Thyroid gland (tissue), 4 donors: ENCODE measurements at places on chromosomes 1 and 21.

- DNase-seq, result no peak
These were observed 21.5 kb upstream of the SMYD2 start for GRCh38 chr1:214259353-214259977.

DNA sequence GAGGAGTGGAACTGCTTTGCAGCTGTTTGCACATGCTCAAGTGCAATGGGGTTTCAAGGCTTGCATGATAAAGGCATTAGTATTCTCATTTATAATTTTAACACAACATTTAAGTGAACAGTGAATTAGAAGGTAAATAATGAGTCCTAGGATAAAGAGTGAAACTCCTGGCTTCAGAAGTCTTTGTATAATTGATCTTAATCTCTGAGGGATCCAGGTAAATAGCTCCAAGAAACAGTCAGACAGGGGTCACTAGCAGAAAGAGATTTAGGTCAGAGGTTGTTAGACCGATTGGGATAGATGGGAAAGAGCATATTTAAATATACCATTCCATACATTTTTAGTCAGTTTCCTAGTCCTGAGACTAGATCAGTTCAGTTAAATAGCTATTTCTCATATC, 14.1 kb upstream of the THEM4 start:
- no peak for DNase-seq

DNA sequence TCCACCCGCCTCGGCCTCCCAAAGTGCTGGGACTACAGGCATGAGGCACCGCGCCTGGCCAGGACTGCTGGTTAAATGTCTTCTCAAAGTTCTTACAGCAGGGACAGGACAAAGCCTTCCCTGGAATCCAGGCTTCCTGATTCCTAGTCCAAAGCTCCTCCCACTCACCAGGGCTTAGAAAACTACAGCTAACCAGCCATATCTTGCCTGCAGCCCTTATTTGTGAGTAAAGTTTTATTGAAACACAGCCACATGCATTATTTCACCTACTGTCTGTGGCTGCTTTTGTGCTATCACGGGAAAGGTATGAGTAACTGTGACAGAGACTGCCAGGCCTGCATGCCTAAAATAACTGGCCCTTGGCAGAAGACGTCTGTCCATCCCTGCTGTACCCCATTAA, 24.4 kb downstream of the TMCO4 start:
- no peak for DNase-seq

GRCh38 chr1:121569428-121569827, 384.7 kb downstream of the SRGAP2C start:
- DNase-seq, result no peak

- DNase-seq, result peak; percentile 59
These were observed 161.1 kb upstream of the COL6A1 start for GRCh38 chr21:45820171-45821091.

GRCh38 chr1:6873298-6874015, 88.2 kb downstream of the CAMTA1 start:
- no peak for DNase-seq

DNA sequence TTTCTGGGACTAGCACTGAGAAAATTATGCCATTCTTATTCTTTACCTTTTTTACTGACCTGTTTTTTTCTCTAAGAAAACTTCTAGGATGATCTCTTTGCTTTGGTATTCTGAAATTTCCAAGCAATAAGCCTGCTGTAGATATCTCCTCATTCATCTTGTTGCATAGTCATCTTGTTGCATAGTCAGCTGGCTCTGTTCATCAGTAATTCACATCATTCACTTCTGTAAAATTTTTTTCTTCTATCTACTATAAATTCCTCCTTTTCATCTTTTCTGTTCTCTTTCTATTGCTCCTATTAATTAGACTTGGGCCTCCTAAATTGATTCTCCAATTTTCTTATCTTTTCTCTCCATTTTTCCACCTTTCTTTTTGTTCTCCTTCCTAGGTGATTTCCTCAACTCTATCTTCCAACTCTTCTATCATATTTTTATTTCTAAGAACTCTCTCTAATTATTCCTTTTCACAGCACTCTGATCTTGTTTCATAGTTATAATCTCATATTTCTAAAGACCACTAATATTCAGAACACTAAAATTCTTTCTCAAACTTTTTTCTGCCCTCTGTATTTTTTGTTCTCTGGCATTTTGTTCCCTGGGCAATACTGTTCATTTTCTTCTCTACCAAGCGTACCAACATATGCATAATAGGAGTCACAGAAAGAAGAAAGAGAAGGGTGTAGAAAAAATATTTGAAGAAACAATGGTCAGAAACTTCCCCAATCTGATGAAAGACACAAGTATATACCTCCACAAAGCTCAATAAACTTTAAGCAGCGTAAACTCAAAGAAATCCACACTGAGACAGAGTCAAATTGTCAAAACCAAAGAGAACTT, 17.7 kb downstream of the TUT4 start:
- DNase-seq, result no peak

DNA sequence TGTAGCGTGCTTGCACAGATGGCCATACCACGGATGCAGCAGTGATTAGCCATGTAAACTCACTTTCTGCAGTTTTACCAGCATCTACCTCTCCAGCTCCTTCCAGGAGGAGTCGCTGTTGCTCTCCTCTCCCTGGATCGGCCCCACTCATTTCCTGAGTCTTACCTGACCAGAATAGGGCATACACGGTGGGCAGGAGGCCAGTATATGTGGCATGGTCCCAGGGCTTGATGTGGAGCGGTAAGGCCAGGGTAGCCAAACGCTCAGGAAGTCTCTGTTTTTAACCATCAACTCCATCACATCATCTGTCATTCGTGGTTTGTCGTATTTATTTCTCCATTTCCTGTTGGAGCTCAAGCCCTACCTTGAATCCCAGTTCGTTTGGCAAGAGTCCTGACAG, 163.4 kb upstream of the USP24 start:
- DNase-seq, result peak; percentile 64

DNA sequence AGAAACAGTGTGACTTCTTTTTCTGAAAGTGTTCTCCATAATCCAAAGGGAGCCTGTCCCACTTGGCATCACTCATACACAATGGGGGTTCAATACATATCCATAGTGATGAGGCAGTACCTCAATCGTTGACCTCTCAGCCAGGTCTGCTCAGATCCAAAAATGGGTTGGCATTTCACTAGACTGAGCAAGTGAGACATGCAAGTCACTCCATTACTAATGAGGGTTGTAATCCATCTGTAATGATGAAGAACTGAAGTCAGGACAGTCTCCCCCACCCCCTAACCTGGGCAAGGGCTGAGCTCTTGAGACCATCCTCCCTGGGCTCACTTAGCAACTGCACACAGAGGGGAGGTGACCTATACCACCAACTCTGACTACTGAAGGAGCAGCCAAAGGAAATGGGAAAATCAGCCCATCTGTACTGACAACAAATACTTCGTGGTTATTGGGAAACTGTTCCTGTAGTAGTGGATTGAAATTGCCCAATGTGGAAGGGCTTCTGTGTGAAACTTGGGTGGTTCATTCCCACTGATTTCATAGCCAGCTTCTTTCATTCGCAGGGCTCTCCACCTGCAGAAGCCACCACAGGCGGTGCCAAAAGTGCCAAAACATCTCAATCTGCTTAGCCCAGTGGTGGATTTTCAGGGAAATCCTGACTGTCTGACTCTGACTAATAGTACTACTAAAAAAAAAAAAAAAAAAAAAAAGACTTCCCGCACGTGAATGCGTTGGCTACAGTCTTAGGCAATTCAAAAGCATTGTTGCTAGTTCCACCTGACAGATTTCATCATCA, 5.0 kb downstream of the NGF start:
- DNase-seq, result peak; percentile 5
